ENCODE measurements at places on chromosomes 5 and 9.

GRCh38 chr5:14528926-14529325 is 52.7 kb upstream of the OTULINL start:
- no peak for DNase-seq

GRCh38 chr5:54882101-54882500 is 103.3 kb downstream of the ESM1 start:
- no peak for DNase-seq

DNA sequence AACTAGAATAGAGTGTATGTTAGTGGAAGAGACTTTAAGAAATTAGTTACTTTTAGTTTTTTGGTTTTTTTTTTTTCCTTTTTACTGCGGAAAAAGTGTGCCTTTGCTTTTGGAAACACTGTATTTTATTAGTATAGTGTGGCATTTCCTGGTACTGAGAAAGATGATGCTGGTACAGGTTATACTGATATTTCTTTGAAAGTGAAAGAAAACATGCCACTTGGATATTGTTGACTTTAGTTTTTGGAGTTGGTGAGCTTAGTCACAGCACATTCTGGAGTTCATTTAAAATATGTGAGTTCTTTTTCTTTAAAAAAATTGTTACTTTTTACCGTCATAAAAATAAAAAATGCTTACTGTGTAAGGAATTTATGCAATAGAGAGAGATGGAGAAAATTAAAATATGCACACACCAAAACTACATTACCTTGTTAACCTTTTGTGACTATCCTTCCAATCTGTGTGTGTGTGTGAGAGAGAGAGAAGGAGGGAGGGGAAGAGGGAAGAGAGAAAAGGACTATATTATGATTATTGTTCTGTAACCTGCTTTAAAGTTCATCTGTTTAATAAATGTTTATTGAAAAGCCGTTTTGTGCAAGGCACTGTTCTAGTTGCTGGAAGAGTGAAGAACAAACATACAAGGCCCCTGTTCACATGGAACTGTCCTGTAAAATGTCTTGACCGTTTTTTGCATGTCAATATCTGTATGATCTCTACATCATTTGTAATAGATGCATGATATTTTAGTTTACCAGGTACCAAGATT is 1.9 kb downstream of the UGCG start:
- no peak for DNase-seq

DNA sequence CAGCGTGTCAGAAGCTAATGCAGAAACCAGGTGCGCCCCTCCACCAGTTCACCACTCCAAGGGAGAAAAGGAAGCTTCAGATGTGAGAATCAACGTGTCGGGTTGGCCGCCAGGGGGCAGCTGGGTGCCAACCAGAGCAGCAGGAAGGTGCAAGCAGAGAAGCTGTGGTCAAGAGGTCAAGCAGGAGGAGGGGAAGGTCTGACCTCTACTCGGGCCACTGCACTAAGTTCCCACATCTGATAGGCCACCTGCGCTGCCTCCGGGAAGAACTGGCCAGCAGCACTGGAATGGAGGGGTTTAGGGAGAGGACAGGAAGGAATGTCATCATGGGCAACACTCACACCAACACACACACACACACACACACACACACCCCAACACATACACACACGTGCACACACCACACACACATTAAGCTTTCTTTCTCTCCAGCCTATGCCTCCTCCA is 31.4 kb downstream of the ANXA6 start:
- DNase-seq = peak; percentile 64

DNA sequence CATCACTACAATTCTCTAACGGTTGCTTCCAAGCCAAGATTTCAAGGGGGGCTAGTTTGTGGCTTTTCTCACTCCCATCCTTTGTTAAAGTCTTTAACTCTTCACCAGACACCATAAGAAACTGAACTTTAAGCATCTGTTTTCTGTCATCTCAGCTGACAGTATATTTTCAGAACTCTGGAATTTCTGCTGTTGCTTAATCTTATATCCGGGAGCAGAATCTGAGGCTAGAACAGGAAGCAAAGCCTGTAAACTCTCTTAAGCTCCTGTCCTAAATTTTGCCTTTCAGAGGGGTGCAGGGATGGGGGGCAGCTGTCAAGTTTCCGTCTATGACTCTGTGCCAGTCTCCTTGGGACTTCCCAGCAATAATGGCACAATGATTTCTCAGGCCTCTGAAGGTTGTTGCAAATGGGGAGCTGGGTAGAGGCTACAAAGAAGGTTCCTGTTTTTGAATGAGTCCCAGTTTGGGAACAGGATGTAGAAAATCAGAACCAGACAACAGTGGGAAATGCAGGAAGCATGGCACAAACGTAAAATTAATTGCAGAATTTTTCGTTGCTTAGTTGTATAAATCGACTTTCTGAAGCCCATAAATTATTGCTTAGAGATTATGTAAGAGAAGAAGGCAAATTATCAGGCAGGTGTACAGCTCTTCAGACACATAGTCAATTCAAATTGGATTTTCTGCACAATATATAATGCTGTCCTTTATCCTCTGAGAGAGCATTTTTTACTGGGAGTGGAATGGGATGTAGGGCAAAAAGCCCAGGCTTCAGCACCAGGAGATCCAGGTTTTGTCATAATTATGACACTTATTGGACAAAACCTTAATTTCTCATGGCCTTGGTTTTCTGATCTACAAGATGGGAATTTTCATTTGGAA is 430.9 kb downstream of the DMAC1 start:
- DNase-seq = no peak

GRCh38 chr5:170312666-170313065 is 15.1 kb upstream of the LCP2 start:
- peak; percentile 46 for DNase-seq

DNA sequence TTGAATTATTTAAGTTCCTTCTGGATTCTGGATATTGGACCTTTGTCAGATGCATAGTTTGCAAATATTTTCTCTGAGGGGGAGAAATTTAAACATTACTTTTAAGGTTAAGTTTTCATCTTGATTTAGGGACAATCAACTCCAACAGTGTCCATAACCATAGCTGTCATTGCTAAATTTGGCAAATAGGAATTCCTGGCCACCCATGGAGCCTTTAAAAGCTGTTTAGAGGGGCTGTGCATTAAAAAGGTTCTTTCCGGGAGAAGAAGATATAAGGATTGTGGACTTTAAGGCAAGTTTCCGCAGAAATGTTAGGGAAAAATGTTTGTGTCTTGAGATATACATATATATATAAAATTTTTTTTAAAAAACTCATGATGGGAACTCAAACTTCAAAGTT is 339.7 kb downstream of the ADAMTS6 start:
- DNase-seq = no peak

GRCh38 chr5:172658961-172659501 is 18.0 kb downstream of the NEURL1B start:
- DNase-seq = no peak

DNA sequence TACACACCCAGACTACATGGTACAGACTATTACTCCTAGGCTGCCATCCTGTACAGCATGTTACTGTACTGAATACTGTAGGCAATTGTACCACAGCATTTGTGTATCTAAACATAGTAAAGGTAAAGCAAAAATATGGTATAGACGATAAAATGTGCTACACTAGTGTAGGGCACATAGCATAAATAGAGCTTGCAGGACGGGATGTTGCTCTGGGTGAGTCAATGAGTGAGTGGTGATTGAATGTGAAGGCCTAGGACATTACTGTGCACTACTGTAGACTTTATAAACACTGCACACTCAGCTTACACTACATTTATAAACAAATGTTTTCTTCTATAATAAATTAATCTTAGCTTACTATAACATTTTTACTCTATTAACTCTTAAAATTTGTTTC is 25.6 kb downstream of the ANKRD55 start:
- no peak for DNase-seq

GRCh38 chr5:4089087-4089486 is 493.5 kb downstream of the IRX1 start:
- DNase-seq = no peak

DNA sequence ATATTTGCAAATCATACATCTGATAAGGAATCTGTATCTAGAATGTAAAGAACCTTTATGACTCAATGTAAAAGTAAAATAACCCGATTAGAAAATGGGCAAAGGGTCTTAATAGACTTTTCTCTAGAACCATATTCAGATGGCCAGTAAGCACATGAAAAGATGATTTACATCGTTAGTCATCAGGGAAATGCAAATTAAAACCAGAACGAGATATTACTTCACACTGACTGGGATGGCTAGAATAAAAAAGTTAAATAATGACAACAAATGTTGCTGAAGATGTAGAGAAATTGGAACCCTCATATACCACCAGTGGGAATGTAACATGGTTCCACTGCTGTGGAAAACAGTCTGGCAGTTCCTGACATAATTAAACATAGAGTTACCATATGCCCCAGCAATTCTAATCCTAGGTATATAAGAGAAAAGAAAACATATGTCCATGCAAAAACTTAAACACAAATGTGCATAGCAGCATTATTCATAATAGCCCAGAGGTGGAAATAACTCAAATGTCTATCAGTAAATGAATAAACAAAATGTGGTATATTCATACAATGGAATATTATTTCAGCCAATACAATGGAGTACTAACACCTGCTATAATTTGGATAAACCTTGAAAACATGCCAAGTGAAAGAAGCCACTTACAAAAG is 100.4 kb upstream of the MAMDC2 start:
- no peak for DNase-seq

DNA sequence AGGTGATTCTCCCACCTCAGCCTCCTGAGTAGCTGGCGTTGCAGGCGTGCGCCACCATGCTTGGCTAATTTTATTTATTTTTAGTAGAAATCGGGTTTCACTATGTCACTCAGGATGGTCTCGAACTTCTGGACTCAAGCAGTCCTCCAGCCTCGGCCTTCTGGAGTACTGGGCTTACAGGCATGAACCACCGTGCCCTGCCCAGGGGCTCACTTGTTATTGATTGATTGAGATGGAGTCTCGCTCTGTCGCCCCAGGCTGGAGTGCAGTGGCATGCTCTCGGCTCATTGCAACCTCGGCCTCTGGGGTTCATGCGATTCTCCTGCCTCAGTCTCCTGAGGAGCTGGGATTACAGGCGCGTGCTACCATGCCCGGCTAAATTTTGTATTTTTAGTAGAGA is 1.6 kb downstream of the HSPA4 start:
- DNase-seq = no peak

GRCh38 chr5:160254706-160255105 is 25.4 kb downstream of the FABP6 start:
- DNase-seq = no peak

GRCh38 chr5:59079622-59080620 is 497.0 kb downstream of the RAB3C start:
- DNase-seq = no peak
